ENCODE measurements at places on chromosomes 5 and 9.
A peak's percentile ranks its signal among the peaks of the same experiment; 100 is the strongest.

DNA sequence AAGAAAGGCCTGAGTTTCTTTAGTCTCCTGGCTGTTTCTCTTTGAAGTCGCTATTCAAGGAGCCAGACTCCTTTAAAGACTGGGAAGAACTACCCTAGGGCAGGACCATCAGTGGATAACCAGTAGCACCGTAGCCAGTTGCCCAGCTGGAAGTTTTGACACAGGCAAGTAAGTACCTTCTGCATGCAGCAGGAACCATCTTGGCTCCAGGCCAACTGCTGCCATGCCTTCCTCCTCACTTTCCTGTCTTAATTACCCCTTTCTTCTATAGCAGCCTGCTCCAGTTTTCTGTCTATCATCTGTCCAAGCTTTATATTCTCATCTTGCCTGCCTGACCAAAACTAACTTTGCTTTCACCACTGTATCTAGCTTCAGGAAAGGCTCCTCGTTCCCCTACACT is 149.7 kb upstream of the SV2C start:
- DNase-seq, result no peak

GRCh38 chr9:112872019-112872418 is 18.7 kb downstream of the SLC46A2 start:
- no peak for DNase-seq

DNA sequence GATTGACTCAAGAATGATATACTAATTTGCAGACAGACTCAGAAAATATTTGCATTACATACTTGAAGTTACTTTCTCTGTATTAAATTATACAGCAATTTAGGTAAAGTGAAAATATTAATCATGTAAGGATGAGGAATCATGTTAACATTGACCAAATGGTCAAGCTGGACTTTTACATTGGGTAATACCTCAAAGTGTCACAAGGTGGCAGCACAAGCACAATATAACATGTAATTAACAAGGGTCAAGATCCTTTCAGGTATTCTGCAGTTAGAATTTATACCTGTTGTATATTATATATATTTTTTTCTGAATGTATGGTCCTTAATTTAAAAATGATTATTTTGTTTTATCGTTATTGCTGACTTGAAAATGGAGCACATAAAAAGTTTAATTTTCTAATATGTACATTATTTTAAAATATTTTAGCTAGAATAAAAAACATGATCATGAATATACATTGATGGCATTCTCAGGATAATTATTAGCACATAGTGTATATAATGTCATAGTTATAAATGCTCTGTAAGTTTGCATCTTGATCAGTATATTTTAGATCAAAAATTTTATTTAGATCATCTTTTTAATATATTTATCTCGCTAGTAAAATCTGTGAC is 8.6 kb downstream of the HAPLN1 start:
- DNase-seq, result no peak

GRCh38 chr5:173623296-173623771 is 6.9 kb upstream of the BOD1 start:
- DNase-seq, result no peak

GRCh38 chr5:54135042-54135441 is 175.3 kb downstream of the ARL15 start:
- DNase-seq, result no peak

- no peak for DNase-seq
These were observed 131.9 kb downstream of the CWC27 start for GRCh38 chr5:64900618-64901017.

- DNase-seq, result no peak
These were observed 93.2 kb downstream of the MRPL36 start for GRCh38 chr5:1706428-1706827.

DNA sequence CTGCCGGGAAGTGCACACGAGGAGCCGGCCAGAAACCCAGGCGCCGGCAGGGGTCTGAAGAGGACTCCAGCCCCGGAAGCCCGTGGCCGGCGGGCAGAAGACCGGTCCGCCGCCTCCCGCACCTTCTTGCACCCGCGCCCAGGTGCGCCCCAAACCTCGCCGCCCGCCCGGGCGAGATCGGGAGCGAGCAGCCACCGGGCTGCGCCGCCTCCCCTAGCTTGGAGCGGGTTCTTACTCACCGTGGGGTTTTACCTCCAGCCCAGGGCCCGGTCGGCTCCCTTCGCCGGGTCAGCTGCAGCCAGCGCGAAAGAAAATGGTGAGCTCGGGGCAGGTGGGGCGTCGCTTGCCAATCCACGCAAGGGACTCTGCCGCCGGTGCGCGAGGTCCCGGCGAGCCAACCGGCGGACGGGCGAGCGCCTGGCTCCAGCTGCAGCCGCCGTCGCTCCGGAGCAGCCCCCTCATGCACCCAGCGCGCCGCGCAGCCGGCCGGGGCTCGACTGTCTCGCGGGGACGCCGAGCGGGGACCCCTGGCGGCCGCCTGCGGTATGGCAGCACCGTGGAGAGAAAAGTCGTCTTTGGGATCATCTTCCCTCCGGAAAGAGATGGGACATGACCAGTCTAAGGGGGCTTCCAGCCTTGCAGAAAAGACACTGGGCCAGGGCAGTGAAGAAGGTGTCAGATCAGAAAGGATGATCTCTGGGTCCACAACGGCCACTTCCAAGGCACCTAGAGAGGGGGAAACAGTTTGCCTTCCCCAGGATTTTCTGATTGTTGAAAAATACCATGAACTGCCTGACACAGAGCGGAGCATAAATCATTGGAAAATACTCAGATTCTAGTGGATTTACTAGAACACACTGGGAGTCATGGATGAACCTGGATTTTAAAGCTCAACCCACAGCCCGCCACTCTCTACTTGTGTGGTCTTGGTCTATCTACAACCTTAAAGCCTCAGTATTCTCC is at the start of gene MOB3B:
Gene MOB3B, minus strand, starts transcription at position 499 of the 963 bp plus-strand sequence. CDS start 74,264 bp downstream, outside the sequence.
- peak; percentile 95 for DNase-seq

DNA sequence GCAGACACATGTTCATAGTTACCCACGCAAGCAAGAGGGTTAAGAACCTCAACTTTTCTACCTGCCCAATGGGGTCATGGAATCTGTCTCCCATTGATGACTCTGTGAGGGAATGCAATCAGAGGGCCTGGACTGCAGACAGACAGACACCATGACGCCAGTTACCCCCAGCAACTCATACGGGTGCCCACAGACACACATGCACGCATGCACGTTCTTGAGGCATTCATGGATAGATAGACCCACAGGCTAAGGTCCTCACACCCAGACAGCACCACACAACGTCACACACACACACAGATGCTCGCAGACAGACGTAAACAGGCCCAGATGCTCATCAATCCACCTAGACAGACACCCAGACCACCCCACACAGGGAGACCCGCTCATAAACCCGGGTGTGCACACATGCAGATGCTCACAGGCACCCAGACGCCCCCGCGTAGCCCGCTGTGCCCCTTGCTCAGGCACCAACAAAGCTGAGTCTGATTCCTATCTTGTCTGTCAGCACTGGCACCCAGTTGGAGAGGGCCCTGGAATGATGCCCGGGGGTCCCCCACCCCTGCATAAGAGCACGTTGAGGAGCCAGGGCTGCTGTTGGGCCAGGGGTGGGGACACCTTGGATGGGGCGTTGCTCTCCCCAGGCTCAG is 23.6 kb downstream of the LHX2 start:
- DNase-seq, result no peak

DNA sequence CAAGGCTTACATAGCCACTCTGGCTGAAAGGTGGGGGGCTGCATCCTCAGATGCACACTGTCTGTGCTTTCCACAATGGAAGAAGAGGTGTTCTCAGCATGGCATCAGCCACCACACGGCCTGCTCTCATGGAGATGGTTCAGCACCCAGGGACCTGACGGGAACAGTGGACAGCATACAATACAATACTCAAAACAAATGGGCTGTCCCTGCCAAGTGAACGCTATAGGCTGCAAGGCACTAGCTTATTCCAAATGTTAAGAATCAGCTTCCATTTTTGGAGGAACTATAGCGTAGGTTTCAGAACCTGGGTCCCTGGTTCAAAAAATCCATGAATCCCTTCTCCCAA is 77.2 kb downstream of the ZNF608 start:
- DNase-seq, result no peak

GRCh38 chr9:35490910-35491465 is 1.1 kb downstream of the RUSC2 start:
- DNase-seq, result no peak

GRCh38 chr9:38118862-38119438 is 49.9 kb upstream of the SHB start:
- no peak for DNase-seq

DNA sequence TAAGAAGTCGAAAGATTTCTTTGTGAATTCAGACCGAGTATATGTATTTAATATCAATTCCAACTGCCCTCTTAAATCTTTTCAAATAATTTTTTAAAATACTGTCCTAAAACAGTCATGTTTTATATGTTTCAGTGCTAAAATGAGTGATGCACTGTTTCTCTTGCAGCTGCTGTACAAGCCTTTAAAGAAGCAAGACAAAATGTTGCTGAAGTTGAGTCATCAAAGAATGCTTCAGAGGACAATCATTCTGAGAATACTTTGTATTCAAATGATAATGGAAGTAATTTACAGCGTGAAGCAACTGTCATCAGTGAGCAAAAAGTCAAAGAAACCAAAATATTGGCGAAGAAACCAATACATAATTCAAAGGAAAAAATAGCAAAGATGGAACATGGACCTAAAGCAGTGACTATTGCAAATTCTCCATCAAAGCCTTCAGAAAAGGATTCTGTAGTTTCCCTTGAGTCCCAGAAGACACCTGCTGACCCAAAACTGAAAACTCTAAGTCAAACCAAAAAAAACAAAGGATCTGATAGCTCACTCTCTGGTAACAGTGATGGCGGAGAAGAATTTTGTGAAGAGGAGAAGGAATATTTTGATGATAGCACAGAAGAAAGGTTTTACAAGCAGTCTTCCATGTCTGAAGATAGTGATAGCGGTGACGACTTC is 58.0 kb downstream of the LOX start:
- no peak for DNase-seq

GRCh38 chr5:150272531-150272930 is 17.0 kb downstream of the CAMK2A start:
- peak; percentile 84 for DNase-seq

DNA sequence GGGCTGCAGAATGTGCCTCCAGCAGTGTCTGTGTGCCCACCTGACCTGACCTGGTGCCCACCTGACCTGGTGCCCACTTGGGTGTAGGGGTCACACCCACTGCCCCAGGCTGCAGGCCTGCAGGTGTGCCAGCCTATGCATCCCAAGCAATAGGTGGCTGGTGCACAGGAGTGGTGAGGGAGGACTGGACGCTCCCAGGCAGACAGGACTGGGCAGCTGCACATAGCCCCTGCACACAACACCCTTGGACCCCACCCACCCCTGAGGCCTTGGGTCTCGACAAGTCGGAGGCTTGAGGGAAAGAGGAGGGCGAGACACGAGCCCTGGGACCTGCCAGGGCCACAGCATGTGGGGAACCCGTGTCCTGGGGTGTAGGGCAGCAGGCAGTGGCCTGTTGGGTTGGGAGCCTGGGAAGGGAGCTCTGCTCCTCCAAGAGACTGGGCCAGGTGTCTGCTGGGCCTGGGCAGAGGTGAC is 10.8 kb upstream of the NRARP start:
- peak; percentile 28 for DNase-seq

DNA sequence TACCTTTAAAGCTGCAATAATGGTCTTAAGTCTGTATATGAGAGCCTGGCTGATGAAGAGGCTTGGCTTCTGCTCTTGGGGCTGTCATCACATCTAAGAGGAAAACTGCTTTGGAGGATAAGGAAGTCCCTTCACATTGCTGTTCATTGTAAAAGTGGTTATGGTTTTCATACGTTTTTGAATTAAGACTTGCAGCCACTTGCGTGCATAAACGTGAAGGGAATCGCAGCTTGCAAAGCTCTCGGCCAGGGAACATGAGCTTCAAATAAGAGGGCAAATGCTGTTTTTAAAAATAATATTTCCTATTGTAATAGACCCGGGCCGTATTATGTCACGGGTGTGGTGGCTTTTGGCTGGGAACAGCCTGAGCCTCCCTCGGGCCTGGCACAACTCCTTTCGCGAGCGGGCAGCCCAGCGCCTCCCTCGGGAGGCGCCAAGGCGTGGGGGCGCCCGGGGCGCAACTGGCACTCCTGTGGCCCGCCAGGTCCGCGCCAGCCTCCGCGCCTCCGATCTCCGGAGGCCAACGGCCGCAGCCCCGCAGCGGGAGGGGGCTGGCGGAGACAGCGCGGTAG is 538 bp upstream of the ARHGEF28 start:
- no peak for DNase-seq

GRCh38 chr9:38685535-38685934 is 34.4 kb downstream of the FAM240B start:
- no peak for DNase-seq

DNA sequence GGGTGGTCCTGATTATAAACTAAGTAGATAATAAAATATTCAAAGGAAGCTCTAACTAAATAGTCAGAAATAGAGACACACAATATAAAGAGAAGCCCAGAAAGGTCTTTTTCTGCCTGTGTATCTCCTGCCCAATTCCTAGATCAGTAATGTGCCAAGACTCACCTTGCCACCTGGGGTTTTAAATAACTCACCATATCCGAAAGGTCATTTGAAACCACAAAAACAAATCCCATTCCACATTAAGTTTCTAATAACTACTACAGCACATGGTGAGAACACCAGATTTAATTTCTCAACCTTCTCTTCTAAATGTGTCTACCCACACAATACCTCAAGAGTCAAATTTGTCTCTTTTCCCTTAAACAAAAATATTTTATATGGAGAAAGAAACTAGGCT is 75.2 kb downstream of the ZNF608 start:
- no peak for DNase-seq

DNA sequence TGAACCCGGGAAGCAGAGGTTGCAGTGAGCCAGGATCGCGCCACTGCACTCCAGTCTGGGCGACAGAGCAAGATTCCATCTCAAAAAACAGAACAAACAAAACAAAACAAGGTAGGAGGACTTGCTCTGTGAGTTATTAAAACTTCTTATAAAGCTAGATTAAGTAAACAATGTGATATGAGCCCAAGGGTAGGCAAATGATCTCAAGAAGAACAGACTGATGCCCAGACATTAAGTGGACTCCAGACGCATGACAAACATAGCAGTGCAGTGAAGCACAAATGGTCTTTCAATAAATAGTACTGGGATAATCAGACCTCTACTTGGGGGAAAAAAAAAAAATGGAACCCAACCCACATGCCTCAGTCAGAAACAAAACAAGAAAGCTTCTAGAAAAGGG is 45.7 kb downstream of the SETX start:
- DNase-seq, result no peak

GRCh38 chr5:65925601-65926275 is 637 bp upstream of the ERBIN start:
- peak; percentile 93 for DNase-seq

GRCh38 chr5:134524826-134525682 is at the start of gene JADE2:
JADE2 (plus strand) TSS chr5:134525670; CDS start chr5:134535858, 10,188 bp downstream.
- peak; percentile 84 for DNase-seq

DNA sequence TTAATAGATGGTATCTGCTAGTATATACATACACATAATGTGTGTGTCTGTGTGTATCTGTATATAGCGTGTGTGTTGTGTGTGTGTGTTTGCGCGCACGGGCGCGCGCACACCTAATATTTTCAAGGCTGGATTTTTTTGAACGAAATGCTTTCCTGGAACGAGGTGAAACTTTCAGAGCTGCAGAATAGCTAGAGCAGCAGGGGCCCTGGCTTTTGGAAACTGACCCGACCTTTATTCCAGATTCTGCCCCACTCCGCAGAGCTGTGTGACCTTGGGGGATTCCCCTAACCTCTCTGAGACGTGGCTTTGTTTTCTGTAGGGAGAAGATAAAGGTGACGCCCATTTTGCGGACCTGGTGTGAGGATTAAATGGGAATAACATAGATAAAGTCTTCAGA is 757 bp downstream of the FXN start:
- DNase-seq, result no peak
